Activated naive CD4-positive, alpha-beta T cell treated with anti-CD3 and anti-CD28 coated beads for 36 hours (primary cell): ENCODE measurements at places on chromosomes 13 and 19. TPM values are rescaled to one million over a fixed set of nuclear protein-coding genes. Genes with fewer than 3 reads are reported as not detected.

GDF15 gene
- total RNA-seq, result 0.20 TPM

ZNF566 gene
- 4.4 TPM for total RNA-seq

CDK8 gene
- 15.9 TPM for total RNA-seq

RXFP2 gene
- not detected for total RNA-seq

IGFL2 gene
- not detected for total RNA-seq

IGFL1 gene
- total RNA-seq, result not detected

OXGR1 gene
- not detected for total RNA-seq

ZNF471 gene
- 0.49 TPM for total RNA-seq

IL11 gene
- total RNA-seq, result not detected

LILRA6 gene
- total RNA-seq, result not detected

MISP gene
- not detected for total RNA-seq

PODNL1 gene
- total RNA-seq, result not detected

PAK4 gene
- total RNA-seq, result 18.1 TPM

RAB3A gene
- 3.8 TPM for total RNA-seq

KASH5 gene
- 3.2 TPM for total RNA-seq

TGFBR3L gene
- total RNA-seq, result 1.7 TPM
